ENCODE measurements at places on chromosomes 6 and 20.
A peak's percentile ranks its signal among the peaks of the same experiment; 100 is the strongest.

GRCh38 chr20:4699957-4700356, 21.8 kb upstream of the PRND start:
- DNase-seq: no peak

GRCh38 chr6:100924534-100925227, 43.6 kb upstream of the ASCC3 start:
- DNase-seq: no peak

DNA sequence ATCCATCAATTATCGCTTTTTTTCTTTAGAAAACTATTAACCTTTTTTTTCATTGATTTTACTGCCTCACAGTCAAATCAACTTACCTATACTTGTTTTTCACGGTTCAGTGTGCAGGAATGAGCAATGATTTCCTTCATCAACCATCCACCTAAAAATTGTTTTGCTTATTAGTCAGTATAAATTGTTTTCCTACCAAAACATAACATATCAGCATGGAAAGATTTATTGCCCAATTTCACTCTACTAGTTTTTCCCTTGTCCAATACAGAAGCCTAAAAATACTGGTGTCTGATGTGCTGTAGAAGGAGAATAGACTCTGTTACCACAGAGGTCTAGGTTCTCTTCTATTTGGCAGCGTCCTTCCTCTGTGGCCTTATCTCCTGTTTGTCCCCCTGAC, 558.2 kb upstream of the CITED2 start:
- no peak for DNase-seq

DNA sequence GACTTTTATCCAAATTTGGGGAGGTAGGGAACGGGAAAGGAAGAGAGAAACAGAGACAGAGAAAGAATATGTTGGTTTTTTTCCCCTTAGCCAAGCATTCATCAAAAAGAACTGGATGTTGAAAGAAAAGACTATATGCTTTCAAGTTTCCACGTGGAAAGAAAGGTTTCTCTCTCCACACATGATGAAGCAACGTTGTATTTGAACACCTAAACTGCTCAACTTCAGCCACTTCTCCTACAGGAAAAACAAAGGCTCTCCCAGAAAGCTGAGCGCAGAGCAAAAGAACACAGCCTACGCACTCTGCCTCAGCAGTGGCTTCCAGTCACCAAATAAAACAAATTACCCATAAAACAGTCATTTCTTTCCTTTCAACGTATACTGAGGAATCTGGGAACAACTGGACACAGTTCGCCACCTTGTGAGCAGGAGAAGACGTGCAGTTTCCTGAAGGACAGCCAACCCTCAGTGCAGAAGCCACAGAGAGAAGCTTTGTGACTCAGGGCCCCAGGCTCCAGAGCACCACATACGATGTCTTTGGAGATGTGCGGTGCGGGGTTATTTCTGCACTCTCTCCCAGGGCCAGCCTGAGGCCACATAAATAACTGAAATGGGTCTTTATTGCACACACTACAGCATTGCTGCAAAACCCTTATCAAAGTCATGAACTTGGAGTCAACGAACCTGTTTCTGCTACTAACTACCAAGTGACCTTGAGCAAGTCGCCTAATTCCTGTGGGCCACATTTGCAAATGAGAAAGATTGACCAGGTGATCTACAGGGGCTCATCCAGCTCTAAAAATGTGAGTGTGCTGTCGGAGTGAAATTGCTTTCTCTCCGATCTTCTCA, 10.1 kb downstream of the IL17F start:
- peak; percentile 52 for DNase-seq

- DNase-seq: no peak
Observed at GRCh38 chr6:121506761-121507754, 71.6 kb downstream of the GJA1 start.

DNA sequence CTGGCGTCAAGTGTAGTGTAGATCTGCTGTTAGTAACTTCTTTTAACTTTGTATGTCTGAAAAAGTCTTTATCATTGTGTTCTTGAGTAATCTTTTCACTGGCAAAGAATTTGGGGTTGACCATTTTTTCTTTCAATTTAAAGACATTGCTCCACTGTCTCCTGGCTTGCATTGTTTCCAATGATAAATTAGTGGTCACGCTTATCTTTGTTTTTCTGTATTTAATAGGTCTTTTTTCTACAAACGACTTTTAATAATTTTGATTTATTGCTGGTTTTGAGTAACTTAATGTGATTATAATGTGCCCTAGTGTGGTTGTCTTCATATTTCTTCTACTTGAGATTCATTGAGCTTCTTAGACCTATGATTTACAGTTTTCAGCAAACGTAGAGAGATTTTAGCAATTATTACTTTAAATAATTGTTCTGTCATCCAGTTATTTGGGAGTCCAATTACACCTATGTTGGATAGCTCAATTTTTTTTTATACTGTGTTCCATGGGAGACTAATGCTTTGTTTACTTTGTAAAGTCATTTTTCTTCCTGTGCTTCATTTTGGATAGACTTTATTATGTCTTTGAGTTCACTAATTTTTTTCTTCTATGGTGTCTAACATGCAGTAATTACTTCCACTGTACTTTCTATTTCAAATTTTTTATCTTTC, 38.3 kb upstream of the HEY2 start:
- DNase-seq: no peak

DNA sequence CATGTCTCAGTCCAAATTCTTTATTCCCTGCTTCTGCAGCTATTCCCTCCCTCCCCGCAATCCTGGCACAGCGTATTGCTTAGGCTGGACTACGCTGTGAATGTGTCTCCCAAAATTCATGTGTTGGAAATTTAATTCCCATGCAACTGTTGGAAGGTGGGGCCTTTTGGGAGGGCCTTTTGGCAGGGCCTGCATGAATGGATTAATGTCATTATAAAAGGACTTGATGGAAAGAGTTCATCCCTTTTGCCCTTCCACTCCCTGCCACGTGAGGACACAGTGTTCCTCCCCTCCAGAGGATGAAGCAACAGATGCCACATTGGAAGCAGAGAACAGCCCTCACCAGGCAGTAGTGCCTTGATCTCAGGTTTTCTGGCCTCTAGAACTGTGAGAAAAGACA, 20.4 kb upstream of the NOTCH4 start:
- no peak for DNase-seq

GRCh38 chr6:144075875-144076274, 19.5 kb downstream of the SF3B5 start:
- no peak for DNase-seq

DNA sequence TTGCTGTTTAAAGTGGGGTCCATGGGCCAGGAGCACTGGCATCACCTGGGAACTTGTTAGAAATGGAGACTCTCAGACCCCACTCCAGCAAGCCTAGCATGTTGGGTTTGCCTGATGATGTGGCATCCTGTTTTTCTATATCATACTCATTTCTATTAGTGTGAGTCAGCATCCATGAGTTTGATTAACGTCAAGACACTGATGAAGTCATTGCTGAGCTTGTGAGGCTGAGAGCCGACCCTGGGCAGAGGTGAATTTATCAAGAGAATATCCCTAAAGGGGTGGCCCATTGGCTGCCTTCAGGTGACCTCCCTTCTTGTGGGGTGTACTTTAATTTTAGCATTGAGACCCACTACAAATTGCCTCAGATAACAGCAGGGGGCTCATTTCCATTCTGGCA, 43.4 kb upstream of the RNF144B start:
- DNase-seq: no peak

- DNase-seq: no peak
Observed at GRCh38 chr20:35368666-35369423, 42.9 kb downstream of the UQCC1 start.

GRCh38 chr6:125203395-125203794, 49.8 kb downstream of the TPD52L1 start:
- DNase-seq: no peak

DNA sequence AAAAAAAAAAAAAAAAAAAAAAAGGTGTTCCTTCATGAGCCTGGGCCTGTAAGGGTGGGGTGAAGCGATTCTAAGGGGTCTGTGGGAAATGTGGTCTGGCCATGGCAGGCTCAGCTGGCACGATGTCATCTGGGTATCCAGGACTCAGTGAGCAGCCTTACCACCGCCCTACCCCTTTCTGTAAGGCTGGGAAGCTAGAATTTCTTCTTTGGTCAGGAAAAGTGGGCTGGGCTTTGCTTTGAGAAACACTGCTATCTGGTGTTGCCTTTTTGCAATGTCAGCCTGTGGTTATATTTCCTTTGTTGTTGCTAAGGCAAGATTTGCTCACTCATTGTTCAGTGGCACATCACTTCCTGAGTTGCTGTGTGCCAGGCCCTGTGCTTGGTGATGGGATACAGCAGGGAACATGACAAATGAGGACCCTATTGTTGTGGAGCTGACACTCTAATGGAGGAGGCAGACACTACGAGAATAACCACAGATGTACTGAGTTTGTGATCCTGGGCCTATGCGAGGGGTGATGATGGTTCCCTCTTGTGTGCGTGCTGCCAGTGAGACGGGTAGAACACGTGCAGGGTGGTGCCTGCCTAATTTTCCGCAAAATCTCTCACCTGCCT, 45.9 kb upstream of the ZNFX1 start:
- DNase-seq: peak; percentile 34

GRCh38 chr6:41747256-41748101, at the start of gene PGC:
PGC (minus strand) TSS chr6:41747397; CDS start chr6:41747334, 63 bp downstream.
- DNase-seq: no peak
